Mesenchymal stem cell (in vitro differentiated cells and primary cell): ENCODE measurements at places on chromosomes 7 and 10.

DNA sequence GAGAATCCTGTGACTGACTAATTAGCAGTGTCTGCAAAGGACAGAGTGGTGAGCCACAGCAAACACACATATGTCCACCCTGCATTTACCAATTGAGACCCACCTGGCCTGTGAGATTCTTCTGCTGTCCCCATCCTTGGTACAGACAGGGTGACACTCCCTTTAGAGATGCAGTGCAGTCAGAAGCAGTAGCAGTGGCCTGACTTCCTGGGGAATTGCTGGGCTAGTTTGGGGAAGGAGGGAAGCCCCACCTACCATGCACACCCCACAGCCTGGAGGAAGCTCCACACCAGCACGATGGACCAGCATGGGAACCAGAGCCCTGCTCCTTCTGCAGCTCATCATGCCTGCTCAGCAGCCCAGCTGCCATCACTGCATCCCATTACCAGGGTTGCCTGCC, 924.9 kb upstream of the ZNF722 start:
- no peak for DNase-seq

GRCh38 chr10:14837003-14837756, 657 bp downstream of the CDNF start:
- DNase-seq = no peak

DNA sequence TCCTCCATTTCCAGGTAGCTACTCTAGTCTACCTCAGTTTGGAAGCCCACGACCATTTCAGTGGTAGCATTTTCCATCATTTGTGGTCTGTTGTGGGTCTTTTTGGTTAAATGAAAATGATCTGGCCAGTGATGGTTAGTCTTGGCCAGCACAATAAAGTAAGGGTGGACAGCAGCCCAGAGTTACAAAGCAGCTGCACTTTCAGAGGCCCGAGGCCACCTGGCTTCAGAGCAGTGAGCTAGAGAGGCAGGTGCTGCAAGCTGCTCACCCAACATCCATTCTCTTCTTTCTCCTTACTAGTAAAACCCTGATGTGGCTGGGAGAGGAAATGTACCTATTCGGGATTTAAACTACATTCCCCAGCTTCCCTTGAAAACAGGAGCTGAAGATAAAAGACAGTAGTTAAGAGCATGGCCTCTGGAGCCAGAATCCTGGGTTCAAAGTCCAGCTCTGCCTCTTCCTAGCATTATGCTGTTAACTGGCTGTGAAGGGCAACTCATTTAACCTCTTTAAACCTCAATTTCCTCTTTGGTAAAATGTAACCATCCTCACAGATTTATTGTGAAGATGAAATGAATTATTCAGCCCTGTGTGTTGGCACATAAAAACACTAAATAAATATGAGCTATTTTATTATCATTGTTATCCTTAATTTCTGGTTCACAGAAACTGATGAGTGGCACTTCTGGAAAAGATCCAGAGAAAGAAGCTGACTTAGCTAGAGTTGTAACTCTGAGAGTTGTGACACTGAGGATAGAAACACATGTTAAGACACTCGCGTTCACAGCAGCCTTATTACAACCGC, 517.4 kb downstream of the PARD3 start:
- no peak for DNase-seq

- DNase-seq = no peak
Measured at GRCh38 chr7:151882734-151883133, 5.8 kb upstream of the PRKAG2 start.

- DNase-seq = peak; percentile 71
Measured at GRCh38 chr10:85284778-85285770, 956.7 kb downstream of the CCSER2 start.

GRCh38 chr7:134605978-134606923, 40.4 kb upstream of the BPGM start:
- DNase-seq = peak; percentile 62

- no peak for DNase-seq
Measured at GRCh38 chr7:135704074-135704473, 23.9 kb downstream of the SLC13A4 start.

DNA sequence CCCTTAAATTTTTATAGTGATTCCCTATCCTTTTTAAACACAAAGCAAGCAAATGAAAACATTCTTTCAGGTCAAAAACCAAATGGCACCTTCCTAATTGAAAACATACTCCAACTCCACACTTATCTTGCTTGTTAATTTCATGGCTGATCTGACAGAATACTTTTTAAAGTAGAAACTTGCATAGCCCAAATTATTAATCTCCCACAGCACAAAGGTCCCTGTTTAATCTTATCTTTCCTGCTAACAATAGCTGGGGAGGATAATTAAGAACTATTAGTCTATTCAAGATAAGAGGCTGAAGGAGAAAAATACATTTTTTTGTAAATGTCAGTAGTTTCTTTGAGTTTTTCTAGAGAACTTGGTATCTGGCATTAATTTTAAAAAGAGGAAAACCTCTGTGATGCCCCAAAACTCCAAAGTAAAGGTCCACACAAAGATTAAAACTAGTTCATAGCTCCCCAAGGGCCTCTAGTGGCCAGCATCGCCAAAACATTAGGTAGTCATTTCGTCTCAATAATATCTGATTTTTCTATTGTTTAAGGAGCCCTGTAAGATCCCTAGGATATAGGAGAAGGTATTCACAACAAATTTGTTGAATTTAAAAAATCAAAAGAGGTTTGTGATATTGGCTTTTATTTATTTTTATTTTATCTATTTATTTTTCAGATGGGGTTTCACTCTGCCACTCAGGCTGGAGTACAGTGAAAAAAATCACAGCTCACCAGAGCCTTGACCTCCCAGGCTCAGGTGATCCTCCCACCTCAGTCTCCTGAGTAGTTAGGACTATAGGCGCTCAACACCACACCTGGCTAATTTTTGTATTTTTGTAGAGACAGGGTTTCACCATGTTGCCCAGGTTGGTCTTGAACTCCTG, 14.7 kb downstream of the CDNF start:
- peak; percentile 48 for DNase-seq

GRCh38 chr10:25631471-25631870, 302.6 kb upstream of the MYO3A start:
- no peak for DNase-seq

DNA sequence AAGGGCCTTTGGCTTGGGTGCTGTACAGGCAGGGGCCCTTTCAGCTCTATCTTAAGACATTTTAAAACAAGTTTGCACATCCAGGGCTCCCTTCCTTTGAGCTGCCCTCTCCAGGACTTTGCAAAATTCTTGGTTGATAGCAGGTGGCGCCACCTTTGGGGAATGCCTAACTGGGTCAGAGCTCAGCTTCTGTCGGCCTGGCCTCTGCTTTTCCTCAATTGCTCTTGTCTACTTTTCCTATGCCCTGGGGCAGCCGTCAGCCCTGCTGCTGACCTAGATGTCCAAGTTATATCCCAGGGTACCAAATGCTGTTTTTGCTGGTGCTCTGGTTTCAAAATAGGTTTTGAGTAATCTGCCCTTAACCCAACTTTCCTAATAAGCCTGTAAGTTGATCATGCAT, 65.8 kb downstream of the APBB1IP start:
- DNase-seq = no peak

DNA sequence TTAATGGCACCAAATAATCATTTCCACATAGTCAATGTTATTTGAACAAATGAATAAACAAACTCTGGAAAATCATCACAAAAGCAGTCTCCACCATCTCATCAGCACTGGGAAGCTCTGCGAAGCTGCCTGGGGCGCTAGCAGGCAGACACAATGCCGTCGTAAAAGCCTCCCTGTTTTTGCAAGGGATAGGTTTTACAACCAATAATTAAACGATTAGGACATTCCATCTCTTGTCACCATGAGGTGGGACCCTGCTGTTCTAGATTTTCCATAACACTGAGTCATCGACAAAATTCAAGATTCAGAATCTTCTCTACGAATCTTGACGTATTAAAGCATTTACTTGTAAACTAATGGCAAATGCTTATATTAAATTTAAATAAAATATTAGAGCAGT, 172.8 kb upstream of the AKR1E2 start:
- no peak for DNase-seq

- no peak for DNase-seq
Measured at GRCh38 chr7:17863095-17863808, 77.0 kb downstream of the SNX13 start.

GRCh38 chr10:95260909-95261552, 29.8 kb downstream of the PDLIM1 start:
- DNase-seq = peak; percentile 83

DNA sequence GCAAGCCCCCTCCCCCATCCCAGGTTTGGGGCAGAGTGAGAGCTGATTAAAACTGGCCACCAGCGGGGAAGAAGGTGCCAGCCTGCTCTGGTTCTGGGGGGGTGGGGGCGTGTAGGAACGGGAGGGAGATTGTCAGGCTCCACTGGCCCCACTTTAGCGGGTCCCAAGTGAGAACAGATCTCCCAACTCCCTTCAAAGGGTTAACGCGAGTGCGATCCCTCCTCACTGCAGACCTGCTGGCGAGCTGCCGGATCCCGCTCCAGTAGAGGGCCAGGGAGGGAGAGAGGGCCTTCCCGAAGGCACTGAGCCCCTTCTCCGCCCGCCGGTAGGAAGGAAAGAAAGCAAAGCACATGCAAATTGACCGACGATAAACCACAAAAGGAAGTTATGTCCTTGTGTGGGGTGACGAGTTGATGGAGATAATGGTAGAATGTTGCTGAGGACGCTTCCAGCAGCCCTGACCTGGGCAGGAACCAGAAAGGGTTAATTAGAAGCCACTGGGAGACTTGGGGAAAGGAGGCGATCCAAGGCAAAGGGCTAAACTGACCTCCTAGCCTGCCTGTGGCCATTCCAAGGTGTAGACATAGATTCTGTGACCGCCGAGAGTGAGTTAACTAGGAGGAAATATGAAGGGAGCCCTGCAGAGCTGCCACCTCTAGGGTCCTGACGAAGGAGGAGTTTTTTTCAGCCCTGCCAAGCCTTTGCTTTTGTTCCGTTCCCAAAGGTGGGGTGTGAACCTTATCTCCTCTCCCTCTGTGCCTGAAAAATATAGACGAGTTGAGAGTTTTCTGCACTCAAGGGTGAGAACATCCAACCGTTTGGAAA, 1.5 kb downstream of the NRG3 start:
- DNase-seq = no peak

DNA sequence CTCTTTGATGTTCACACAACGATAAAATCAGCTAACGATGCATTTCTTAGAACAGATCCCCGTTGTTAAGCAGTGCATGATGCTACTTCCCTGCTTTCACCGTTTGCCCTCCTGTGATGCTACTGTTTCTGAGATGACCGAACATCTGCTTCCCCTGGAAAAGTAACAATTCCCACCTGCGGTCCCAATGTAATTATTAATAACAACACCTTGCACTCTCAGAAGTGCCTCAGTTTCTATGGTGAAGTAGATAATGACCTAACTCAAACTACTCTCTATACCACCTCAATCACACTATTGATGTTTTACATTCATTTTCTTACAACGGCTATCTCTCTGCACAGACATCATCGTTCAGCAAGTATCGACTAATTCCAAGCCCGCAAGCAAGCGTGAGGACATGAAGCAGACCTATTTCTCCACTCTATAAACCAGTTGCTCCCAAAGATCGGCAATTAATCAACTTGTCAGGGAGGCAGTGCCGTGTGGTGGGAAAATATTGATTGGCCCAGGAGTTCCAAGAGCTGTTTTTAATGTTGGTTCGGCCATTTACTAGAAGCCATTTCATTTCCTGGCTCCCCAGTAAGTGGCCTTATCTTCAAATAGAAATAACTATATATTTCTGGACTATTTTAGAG, 42.7 kb downstream of the FAM107B start:
- DNase-seq = no peak

- DNase-seq = no peak
Measured at GRCh38 chr10:121732656-121733445, 134.6 kb upstream of the FGFR2 start.

DNA sequence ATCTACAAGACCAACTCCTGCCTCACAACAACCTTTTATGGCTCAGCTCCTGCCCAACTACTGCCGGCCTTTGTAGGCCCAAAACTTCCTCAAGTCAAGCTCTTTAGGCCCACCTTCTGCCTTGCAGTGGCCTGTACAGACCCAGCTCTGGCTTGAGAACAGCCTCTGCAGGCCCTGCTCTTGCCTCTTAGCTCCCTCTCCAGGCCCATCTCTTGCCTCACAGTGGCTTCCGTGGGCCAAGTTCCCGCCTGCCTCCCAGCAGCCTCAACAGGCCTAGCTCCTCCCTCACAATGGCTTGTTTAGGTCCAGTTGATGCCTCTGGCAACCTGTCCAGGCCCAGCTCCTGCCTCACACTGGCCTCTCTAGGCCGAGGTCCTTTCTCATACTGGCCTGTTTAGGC, 32.4 kb upstream of the VKORC1L1 start:
- DNase-seq = no peak

DNA sequence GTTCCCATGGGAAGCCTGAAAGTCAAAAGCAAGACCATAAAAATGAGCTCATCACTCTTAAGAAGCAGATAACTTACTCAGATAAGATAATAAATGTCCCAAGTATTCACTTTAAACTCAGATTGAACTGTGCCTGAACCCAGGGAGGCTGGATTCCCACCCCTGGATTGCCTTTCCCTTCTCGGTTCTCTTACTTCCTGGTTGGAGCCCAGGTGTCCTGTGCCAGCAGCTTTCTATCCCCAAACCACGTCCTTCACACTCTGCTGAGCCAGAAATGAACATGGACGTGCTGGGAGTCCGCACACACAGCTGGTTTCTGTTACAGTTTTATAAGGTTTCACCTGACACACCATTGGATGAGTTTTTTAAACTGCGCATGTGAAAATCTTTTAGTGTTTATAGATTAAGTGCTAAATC, 636.2 kb upstream of the IGFBP3 start:
- peak; percentile 38 for DNase-seq

- DNase-seq = peak; percentile 78
Measured at GRCh38 chr10:70715853-70716795, 43.8 kb downstream of the ADAMTS14 start.

GRCh38 chr7:18064242-18064838, 36.7 kb upstream of the PRPS1L1 start:
- peak; percentile 20 for DNase-seq

DNA sequence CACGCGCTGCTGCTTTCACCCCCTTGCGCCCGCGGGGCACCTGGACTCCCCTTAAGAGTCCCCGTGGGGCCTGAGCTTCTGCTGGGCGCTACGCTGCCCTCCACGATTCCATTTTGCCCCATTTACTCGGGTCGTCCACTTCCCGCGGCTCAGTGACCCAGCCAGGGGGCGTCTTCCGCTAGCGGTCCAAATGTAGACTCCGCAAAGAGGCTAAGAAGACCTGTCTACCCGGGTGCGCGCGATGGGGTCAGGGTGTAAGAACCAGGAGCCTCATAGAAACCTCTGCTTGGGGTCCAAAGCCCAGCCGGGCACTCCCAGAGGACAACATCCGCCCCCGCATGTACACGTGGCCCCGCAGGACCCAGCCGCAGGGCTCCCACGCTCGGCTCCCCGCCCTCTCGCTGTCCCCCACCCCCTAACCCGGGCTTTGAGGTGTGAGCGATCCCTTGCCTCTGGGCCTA, 5.2 kb upstream of the HMX2 start:
- no peak for DNase-seq
